Stimulated activated CD4-positive, alpha-beta T cell treated with anti-CD3 and anti-CD28 coated beads, Interleukin-12 subunit alpha, Interleukin-12 subunit beta, amount 100 ng/mL, for 48 hours (primary cell): ENCODE measurements at places on chromosomes 3 and 15.
A peak's percentile ranks its signal among the peaks of the same experiment; 100 is the strongest.

DNA sequence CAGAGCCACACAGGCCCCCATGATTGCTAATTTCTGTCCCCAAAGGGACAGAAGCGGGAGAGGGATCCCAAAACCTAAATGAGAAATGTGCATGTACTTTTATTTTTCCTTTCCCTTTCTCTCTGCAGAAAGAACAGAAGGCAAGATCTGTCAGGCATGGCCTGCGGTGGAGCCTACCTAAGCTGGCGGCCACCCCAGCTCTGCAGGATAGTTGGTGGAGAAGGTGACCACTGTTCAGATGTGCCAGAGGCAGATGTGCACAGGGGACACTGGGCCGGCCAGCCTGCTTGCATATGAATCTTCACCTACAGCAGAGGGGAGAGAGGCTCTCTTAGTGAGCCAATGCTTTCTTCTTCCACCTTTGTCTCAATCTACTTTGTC lies 2.1 kb upstream of the AMOTL2 start:
- no peak for DNase-seq

- DNase-seq, result no peak
Observed at GRCh38 chr3:126015075-126015474, 46.1 kb downstream of the ROPN1B start.

DNA sequence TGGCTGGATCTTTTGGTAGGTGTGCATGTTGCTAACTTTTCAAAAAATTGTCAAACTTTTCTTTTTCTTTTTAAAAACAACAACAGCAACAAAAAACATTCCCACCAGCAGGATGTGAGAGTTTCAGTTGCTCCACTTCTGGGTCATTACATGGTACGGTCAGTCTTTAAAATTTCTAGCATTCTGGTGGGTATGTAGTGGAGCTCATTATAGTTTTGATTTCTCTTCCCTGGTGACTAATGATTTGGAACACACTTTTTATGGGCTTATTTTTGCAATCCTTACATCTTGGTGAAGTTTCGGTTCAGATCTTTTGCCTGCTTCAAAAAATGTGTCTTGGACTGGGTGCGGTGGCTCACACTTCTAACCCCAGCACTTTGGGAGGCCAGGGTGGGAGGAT lies 19.3 kb downstream of the ATP1B3 start:
- DNase-seq, result no peak

- DNase-seq, result no peak
Observed at GRCh38 chr3:185779461-185779860, 45.4 kb downstream of the IGF2BP2 start.

DNA sequence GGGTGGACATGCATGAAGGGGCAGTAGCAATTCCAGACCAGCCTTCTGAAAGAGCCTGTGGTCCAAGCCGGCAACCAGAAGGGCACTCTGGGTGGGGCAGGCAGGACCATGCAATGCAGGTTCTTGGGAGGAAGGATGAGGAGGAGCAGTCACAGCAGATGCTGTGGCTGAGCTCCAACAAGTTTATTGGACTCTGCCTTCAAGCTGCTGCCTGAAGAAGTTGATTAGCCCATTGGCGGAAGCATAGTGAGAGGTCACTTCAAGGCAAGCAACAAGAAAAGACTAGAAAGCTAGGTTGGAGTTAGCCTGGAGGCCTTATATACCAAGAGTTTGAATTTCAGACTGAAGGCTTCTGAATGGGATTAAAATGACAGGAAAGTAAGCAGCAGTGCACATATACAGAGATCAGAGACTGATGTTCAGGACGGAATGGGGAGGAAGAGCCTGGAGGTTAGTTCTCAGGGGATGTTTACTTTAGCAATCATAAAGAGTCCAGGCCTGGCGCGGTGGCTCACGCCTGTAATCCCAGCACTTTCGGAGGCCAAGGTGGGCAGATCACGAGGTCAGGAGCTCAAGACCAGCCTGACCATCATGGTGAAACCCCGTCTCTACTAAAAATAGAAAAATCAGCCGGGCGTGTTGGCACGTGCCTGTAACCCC lies 39.9 kb downstream of the SFMBT1 start:
- no peak for DNase-seq

DNA sequence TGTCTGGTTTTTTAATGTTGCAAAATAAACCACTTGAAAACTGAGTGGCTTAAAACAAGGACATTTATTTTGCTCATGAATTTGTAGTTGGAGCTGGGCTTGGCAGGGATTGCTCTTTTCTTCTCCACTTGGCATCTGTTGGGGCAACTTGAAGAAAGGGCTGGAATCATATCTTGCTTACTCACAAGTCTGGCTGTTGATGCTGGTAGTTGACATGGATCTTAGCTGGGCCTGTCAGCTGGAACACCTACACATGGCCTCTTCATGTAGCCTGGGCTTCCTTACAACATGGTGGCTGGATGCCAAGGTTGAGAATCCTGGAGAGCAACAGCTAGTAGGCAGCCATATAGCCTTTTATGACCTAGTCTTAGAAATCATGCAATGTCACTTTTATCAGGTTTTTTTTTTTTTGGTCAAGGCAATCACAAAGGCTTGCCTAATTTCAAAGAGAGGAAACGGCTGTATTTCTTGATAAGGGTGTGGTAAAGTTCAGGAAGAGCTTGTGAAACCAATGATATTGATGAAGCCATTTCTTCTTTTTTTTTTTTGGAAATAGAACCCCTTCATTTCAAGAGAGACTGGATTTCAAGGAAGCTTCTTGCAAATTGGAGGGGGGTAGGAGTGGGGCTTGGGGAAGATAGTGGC lies 262.1 kb downstream of the IL20RB start:
- no peak for DNase-seq

DNA sequence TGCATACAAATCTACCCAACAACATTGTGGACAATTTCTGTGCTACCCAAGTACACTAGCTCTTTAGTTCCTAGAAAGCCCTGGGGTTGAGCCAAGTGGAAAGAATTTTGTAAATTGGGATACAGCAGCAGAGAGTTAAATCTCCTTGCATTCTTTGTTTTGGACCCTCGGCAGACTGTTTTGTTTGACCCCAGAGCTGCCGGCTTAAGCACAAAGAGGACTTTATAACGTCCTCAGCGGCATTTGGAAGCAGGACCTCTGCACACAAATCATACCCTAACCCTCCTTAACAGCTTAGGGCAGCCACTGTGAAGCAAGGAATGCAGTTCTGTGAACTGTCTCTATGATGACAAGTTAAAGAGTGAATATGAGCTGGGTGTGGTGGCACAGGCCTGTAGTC lies 415.3 kb downstream of the CNTN4 start:
- DNase-seq, result no peak

DNA sequence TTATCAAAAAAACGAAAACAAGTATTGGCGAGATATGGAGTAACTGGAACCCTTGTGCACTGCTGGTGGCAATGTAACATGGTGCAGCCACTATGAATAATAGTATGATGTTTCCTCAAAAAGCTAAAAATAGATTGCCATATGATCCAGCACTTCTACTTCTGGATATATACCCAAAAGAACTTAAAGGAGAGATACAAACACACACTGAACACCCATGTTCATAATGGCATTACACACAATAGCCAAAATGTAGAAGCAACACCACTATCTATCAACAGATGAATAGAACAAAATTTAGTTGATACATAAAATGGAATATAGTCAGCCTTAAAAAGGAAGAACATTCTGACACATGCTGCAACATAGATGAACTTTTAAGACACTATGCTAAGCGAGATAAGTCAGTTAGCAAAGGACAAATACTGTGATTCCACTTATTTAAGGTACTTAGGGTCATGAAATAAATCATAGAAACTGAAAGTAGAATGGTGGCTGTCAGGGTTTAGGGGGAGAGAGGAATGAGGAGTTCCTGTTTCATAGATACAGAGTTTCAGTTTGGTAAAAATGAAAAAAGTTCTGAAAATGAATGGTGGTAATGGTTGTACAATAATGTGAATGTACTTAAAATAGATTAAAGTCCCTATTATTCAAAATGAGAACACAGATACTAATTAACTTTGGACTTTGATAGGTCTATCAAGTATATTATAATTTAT lies 59.4 kb upstream of the IMPG2 start:
- no peak for DNase-seq

GRCh38 chr3:50189274-50189673 lies 2.1 kb upstream of the GNAT1 start:
- DNase-seq, result peak; percentile 24

DNA sequence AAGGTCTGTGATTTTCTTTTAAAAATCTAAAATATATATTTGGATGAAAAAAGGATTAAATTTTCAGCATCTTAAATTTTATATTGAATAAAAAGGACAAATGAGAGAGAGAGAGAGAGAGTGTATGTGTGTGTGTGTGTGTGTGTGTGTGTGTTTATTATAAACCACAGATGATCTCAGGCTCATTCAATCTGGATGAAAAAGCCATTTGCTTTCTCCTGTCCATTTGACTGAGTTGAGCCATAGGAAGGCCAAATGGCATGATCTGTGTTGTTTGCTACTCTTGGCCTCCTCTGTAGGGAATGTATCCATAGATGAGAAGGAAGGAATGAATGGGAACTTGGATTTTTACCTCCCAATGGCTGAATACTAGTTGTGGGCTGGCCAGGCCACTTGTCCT lies 92.5 kb upstream of the MEX3B start:
- DNase-seq, result no peak

- DNase-seq, result no peak
Observed at GRCh38 chr15:40349163-40349562, 1.7 kb upstream of the PHGR1 start.

DNA sequence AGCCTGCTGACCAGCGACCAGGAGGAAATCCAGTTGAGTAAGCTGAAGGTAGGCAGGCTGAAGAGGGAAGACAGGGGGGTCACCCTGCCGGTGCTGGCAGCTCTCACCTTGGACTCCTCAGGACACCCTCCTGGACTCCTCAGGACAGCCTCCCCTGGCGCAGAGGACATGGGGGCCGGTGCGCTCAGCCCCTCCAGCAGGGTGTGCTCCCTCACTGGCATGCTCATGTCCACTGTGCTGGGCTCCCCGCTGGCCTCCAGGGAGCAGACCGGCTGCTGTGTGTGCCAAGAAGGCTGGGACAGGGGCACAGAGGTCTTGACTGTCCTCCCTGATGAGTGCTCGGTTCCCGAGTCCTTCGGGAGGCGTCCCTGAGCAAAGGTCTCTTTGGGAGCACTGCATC lies 183.6 kb downstream of the ATP10A start:
- no peak for DNase-seq

DNA sequence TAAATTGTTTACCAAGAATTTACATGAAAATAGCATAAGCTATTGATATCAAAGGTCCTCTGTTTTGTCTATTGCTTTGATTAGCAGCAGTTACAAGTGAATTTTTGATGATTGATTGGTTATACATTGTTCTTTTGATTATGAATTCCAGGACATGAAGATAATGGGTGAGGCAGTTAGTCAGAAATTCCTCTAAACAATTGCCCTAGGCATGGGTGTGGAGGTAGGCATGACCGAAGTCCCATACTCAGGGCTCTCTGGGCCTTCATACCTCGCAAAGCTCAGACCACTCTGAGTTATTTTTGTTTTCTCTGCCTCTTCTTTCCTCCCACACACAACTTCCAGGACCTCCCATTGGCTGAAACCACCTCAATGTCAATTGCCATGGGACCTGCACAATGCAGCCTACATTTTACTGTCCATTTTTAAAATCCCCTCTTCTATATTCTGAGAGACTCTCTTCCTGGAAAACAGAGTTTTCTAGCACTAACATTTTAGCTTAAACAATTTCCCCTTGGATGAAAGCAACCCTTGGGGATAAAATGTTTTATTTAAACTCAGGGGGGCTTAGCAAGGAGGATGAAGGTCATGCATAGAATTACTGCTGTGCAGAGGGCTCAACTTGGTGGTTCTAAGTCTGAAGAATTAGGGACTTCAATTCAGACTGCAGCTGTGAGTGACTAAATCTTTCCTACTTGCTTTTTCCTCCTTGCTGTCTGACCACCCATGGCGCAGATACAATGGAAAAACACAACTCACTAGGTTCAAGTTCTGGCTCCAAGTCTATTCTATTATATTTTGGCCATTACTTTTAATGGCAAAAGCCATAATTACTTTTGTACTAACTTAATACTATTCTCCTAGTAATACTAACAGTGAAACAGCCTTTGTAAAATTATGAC lies 594.8 kb downstream of the NTRK3 start:
- no peak for DNase-seq

DNA sequence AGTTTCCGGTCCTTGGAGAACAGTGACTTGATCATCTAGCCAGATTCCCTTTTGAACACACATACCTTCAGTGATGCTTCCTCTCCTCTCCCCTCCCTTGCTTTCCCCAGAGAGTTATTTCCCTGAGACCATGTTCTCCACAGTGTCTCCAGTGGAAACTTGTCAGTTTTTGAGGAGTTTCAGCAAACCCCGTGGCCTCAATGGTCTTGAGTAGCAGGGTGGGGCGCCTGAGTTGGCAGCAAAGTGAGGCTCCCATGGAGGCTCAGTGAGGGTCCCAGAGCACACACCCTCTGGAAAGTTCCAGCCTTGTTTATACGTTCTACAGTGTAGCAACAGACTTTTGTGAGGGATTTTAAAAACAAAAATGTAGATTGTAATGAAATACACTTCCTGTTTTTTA lies 135.1 kb downstream of the LRRC28 start:
- DNase-seq, result no peak

DNA sequence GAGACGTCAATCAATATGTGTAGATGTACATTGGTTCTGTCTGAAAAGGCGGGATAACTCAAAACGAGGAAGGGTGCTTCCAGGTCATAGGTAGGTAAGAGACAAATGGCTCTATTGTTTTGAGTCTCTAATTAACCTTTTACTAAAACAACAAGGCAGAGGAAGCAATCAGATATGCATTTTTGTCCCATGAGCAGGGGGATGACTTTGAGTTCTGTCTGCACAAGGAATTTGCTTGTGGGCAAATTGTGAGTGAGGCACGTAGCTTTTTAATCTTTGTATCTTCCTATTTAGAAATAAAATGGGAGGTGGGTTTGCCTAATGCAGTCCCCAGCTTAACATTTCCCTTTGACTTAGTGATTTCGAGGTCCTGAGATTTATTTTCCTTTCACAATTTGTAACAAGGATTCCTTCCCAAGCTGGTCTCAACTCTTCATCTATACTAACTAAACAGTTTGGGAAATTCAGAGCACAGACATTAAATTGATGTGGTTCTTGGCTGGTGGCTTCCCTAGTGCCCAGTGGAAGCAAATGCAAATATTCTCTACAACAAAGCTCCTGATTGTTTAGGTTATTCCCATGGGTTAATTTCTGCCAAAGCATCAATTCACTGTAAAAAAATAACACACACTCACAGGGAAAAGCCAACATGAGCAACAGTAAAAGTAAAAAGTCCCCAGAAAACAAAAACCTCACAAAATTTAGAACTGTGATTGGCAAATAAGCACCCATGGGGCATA lies 738.8 kb upstream of the SGO1 start:
- no peak for DNase-seq

DNA sequence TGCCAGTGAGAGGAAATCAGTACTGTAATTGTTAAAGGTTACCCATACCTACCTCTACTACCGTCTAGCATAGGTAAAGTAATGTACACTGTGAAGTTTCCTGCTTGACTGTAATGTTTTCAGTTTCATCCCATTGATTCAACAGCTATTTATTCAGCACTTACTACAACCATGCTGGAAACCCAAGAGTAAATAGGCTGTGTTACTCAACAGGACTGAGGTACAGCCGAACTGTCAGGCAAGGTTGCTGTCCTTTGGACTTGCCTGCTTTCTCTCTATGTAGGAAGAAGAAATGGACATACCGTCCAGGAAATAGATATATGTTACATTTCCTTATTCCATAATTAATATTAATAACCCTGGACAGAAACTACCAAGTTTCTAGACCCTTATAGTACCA lies 265.5 kb downstream of the NR2F2 start:
- DNase-seq, result no peak
